ENCODE measurements at places on chromosomes 2 and 18.

DNA sequence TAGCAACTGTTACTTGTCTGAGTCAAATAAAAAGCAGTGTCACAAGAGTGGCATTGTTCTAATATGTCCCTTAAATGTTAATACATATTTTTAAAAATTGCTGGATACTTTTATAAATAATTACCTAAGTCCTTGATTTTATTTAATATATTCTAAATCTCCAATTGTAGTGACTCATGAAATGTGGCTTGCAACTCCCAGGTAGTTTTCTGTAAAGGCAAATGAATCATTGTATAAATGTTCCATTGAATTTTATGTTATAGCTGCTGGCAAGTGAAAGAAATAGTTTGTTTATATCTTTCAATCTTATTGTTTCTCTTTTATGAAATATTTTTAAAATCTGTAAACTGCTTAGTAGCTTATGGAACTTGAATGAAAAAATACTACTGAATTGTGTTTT, 32.7 kb upstream of the C1GALT1C1L start:
- DNase-seq: no peak

GRCh38 chr2:216683846-216684245, 11.5 kb downstream of the IGFBP5 start:
- DNase-seq: no peak

- no peak for DNase-seq
These were observed 47.4 kb upstream of the KDM3A start for GRCh38 chr2:86393521-86394491.

- DNase-seq: no peak
These were observed 16.6 kb upstream of the ZNF396 start for GRCh38 chr18:35393716-35394115.

- DNase-seq: peak; percentile 37
These were observed 248.4 kb downstream of the ZNF521 start for GRCh38 chr18:25103468-25104155.

DNA sequence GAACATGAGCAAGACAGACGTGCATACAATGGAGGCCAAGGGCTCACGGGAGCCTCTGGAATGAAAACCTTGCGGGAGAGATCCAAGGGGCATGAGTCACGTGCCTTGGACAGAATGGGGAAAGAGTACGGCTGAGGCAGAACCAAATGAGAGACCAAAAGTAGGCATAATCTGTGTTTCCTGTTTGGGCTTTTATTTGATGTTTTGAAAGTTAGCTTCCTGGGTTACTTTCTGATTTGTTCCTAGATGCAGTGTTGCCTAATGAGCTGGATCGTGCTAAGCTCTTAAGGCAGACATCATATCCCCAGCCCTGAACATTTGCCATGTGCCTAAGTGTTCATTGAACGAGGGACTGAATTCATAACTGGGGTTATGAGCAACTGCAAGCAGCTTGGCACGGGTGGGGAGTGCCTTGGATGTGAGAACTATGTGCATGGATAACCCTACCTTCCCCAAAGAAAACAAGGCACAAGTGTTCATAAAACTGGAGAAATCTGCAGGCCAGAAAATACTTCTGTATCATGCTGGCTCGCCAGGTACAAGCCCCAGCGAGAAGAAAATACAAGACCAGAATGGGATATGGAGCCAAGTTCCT, 60.3 kb upstream of the RPL31 start:
- DNase-seq: no peak

- DNase-seq: no peak
These were observed 204.0 kb downstream of the TGIF1 start for GRCh38 chr18:3653851-3654441.

DNA sequence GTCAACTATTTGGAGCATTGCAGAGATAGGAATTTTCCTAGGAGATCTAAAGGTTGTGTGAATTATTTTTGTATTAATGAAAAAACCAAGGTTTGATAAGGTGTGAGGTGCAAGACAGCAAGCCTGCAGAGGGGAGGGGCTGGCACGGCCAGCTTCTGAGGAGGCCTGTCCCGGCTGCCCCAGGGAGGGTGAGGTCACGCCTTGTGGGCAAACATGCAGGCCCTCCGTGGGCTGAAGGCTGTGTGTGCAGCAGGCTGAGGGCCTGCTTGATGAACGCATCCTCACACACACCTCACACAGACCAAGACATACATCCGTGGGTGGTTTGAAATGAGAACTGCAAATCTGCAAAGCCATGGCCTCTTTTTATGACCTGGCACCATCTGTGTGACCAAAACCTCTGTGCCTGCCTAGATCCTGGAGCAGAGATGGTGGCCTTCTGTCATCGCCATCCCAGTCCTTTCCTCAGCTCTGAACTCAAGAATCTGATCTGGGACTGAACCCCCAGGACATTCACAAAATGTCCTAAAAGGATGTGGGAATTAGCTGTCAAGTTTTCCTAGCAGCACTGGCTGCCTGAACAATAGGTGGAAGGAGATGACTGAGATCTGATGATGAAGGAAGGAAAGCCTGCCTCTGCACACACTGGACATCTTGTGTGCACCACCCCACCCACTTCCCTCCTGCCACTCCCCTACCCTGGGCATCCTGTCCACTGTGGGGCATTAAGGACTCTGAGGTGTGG, 102.4 kb upstream of the MGAT4A start:
- DNase-seq: no peak

GRCh38 chr18:28409811-28410210, 232.9 kb upstream of the CDH2 start:
- no peak for DNase-seq

- peak; percentile 94 for DNase-seq
These were observed at the start of gene ANKRD12 for GRCh38 chr18:9136315-9137155. ANKRD12 (plus strand) TSS chr18:9136781; CDS start chr18:9182433, 45,652 bp downstream.

GRCh38 chr2:172988728-172989127, 86.9 kb upstream of the MAP3K20 start:
- no peak for DNase-seq

- no peak for DNase-seq
These were observed 119.9 kb upstream of the NDUFV2 start for GRCh38 chr18:8982416-8983183.

DNA sequence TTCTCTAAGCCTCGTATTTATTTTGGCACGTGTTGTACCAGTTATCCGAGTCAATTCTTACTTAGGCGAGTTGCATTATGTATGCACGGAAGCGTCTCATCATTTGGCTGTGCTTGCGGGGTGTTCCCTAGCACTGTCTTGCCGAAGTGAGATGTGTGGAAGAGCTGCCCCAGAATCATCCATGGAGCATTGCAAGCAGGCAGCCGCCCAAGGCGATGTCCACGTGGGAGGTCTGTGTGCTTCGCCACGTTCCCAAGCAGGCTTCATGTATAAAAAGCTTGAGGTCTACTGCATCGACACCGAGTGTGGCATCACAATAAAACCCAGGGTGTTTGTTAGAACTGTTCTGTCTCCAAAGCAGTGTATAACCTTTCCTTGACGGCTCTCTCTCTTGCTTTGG, 849.9 kb downstream of the DCDC2C start:
- no peak for DNase-seq

DNA sequence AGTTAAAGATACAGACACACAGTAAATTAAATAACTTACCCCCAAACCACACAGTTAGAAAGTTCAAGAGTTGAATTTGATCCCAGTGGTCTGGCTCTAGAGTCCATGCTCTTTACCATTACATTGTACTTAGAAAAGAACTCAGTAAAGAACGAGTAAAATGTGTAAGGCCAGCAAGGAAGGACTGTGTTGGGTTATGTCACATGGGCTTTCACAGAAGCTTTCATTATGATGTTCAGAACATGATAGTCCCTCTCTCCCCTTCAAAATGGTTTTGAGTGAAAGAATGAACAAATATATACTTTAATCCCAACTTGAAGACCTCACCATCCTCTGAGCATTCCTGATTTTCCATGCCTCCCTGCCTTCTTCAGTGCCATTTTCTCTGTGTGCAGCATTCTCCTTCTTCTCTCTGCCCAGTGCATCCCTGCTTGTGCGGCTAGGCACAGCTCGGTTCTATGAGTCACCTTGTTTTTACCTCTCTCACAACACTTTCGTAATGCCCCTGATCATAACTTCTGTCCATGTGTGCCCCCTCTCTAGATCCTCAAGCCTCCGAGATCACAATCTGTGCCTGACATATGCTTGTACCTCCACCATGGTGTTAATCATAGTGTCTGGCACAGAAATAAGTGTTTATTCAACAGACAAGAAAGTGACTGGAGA, 22.0 kb downstream of the RASGRP3 start:
- no peak for DNase-seq

GRCh38 chr2:26632624-26633185, 8.5 kb downstream of the CIB4 start:
- no peak for DNase-seq

- no peak for DNase-seq
These were observed 4.2 kb downstream of the CLK1 start for GRCh38 chr2:200860092-200860795.

DNA sequence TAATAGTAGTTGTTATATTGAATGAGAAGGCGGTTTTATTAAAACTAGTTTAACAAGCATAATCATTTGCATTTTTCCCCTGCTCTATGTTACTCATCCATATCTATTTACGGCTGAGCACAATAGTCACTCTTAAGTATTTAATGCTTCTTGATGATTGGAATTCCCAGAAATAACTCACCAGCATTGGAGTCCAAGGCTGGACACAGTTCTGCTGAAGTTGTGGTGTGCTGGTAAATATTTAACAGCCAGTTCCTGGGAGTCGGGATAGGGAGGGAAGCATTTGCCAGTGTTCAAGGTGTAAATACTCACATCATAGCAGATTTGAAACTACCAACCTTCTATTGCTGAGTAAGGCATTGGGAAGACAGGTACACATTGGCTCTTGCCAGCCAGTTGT, 315.1 kb downstream of the MTX2 start:
- DNase-seq: no peak

- DNase-seq: no peak
These were observed 202.0 kb upstream of the SLC14A2 start for GRCh38 chr18:45413180-45413836.

- DNase-seq: no peak
These were observed 36.0 kb upstream of the SCN1A start for GRCh38 chr2:166163775-166164174.

GRCh38 chr2:199471443-199472057, 13.8 kb upstream of the SATB2 start:
- DNase-seq: no peak

- no peak for DNase-seq
These were observed 129.4 kb upstream of the SP3 start for GRCh38 chr2:174094542-174094941.

GRCh38 chr18:2906704-2907549, 60.1 kb downstream of the EMILIN2 start:
- DNase-seq: no peak

DNA sequence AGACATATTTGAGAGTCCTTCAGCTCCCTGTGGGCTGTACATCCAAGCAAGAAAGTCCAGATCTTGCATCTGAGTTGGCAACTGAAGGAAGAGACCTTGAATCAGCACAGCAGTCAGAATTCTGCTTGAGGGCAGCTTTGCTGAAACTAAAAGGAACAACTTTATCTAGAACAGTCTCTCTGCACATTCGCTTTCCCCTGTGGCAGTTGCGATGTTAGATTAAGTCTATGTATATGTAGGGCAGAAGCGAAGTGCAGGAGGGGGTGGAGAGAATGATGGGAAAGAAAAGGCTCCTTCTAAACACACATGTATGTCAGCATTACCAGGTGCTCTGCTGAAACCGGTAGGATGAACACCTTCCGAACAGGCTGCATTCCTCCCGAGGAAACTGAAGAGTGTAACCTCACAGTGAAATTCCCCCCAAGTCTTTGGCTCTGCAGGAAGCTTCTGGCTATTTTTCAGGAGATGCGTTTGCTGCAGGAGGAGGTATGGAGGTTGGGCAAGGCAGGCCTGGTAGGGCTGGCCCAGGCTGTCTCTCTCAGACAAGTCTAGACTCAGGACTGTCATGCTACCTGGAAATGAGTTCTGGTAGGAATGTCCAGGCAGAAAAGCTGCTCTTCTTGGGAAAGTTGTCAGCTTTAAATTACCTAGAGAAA, 70.0 kb upstream of the ATL2 start:
- no peak for DNase-seq

GRCh38 chr2:119724656-119725485, 34.9 kb upstream of the PTPN4 start:
- DNase-seq: no peak

GRCh38 chr2:104528101-104528500, 325.8 kb upstream of the POU3F3 start:
- no peak for DNase-seq

DNA sequence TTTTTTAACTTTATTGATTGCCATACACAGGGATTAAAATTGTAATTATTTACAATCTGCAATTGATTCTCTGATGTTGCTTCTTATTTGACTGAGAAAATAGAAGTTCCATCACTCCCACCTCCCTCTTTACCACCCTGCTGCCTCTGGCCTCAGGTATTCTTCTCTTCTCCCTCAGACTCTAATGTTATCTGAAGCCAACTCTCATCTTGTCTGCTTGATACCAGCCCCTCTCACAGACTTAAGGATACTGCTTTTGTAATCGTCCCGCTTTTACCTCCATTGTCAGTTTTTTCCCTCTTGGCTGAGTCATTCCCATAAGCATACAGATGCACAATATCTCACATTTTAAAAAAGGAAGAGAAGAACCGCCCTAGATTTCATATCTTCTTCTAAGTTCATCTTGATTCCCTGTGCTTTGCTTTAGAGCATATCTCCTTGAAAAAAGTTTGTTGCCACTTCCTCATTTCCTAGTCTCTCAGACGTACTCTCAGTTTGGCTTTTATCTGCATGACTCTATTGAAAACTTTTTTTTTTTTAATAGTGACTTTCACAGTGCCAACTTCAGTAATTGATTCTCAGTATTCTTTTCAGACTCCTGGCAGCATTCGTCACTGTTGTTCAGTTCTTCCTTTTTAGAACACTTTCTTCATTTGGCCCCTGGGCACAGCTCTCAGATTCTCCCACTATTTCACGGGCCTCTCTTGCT, 31.1 kb downstream of the SPAG16 start:
- no peak for DNase-seq

DNA sequence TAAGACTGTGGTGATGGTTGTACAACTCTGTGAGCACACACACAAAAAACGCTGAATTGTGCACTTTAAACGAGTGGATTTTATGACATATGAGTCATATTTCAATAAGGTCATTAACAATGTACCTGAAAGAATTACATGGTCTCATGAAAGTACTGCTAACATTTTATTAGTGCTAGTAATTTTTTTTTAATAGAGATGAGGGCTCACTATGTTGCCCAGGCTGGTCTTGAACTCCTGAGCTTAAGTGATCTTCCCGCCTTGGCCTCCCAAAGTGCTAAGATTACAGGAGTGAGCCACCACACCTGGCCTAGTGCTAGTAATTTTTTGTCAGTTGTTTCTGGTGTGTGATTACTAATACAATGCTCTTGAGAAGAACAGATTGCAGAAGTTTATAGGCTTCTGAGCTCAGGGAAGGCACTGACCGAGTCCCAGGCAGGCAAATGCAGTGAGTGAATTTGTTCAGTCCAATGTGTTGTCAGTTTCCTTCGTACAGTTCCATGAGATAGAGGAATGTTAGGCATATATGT, 177.0 kb downstream of the TGIF1 start:
- DNase-seq: no peak

DNA sequence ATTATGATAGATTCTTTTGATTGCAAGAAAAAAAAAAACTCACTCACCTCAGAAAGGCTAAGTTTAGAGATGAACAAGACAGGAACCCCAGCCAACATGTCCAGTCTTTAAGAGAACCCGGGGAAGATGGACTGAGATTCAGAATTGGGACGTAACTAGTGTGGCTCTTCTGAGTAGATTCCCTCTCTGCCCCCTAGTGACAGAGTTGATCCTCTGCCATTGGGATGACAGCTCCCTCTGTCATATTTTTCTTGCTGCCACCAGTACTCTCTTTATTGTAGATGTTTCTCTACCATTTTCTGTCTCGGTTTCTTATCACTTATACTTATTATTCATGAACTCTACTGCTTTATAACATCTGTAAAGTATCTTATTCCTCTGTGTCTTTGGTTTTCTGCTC, 77.7 kb downstream of the GULP1 start:
- DNase-seq: no peak

Data from bone marrow (tissue), 2 donors.